ENCODE measurements at places on chromosomes 11 and 22.
A peak's percentile ranks its signal among the peaks of the same experiment; 100 is the strongest.

DNA sequence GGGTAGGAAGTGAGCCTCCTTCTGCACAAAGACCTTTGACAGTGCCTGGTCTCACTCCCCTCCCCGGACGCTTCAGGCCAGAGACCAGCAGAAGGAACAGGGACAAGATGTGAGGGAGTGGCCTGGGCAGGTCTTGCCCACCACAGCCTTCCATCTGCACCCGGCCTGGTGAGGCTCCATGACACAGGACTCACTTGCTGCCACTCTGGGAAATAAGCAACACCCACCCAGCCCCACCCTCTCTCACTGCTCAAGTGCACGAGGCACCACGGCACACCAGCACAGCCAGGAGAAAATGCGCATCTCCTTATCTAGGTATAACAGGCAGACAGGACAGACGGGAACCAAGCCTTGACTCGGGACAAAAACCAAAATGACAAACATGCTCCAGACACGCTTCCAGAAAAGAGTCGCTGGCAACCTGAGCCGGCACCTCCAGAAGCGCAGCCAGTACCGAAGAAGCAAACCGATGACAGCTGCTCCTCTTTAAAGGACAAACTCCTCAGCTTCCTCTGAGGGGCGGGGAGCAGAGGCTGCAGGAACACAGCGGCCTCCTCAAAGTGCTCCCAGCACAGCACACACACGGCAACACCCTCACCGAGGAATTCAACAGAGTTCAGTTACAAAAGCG lies 41.7 kb downstream of the BRD1 start:
- no peak for DNase-seq

DNA sequence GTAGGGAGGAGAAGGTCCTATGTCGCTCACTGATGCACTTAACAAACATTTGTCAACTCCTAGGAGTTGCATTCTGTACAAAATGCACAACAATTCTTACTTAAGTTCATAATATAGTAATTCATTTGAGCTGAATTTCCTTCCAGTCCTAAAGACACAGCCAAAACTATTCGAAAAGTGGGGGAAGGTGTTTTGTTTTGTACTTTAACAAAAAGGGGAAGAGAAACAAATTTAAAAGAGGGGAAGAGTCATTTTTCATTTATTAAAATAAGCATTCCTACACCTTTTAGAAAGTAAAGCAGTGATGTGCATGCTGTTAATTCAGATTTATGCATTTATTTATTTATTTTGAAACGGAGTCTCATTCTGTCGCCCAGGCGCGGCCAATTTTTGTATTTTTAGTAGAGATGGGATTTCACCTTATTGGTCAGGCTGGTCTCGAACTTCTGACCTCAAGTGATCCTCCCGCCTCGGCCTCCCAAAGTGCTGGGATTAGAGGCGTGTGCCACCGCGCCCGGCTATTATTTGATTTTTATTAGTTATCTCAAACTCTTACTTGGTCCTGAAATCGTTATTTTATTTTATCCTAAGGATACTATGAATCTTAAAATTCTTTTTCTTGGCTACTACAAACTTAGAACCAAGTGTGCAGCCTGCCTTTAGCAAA lies 1.1 kb upstream of the FANCF start:
- no peak for DNase-seq

DNA sequence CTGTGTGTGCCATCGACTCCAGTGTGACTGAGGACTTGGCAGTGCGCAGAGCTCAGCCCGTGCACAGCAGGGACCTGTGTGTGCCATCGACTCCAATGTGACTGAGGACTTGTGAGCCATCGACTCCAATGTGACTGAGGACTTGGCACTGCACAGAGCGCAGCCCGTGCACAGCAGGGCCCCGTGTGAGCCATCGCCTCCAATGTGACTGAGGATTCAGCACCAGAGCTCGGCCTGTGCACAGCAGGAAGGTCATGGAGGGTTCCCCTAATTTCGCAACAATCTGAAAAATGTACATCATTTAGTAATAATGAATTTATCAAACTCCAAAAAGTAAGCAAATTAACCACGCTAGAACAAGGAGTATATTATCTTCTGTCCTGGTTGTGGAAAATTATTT lies 348.3 kb upstream of the B3GAT1 start:
- no peak for DNase-seq

DNA sequence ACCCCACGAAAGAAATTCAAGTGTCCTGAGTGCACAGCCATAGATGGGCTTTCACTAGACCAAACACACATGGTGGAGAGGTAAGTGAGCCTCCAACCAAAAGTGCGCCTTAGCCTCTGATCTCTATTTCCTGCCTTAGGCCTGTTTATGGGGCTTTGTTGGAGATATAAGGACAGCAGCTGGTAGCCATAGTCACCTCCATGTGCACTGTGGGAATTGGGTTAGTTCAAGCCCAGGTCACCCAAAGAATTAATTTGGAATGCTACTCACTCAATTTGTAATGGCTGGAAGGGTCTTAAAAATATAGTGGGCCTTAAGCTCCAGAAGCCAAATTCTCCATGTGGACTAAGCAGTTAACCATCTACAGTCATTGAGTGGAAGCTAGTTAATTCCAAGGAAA lies 73.6 kb downstream of the ALX4 start:
- no peak for DNase-seq

GRCh38 chr22:19289475-19290161 lies 1.9 kb downstream of the CLTCL1 start:
- no peak for DNase-seq

- DNase-seq = no peak
These were observed 293.1 kb downstream of the KIRREL3 start for GRCh38 chr11:126707498-126707897.

DNA sequence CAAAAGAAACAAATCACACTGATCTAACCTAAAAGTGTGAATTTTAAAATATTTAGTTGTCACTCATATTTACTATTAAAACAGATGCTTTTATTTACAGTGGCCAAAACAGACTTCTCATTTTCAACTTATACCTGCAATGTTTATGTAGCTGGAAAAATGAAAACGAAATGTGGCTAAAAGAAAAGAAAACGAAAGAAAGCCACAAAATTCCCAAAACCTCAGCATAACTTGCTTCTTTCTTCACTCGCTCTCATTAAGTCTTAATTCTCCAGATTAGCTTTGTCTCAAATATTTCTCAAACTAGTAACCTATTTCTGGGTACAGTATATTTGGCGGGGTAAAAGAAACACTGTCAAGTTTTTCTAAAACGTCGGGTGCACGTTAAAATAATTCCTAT lies 693 bp downstream of the CSTF3 start:
- DNase-seq = no peak

GRCh38 chr11:98110030-98110429 lies 910.7 kb upstream of the CNTN5 start:
- no peak for DNase-seq

DNA sequence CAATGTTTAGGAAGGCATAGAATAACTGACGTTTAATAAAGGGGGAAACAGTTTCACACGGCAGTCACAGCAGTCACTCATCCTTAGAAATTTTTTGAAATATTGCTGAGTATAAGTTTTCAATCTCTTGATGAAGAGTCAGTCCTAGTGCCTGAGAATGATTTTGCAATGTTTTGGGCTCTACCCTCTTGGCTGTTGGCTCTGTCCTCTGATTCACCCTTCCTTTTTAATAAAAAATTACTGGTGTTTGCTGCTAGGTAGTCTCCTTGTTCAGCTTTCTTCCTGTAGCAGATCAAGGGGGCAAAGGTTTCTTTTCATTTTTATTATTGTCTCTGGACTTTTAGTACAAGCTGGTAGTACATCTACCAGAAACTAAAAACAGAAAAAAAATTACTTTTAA lies 194.3 kb upstream of the ANO3 start:
- no peak for DNase-seq

- peak; percentile 36 for DNase-seq
These were observed 4.3 kb downstream of the SSTR3 start for GRCh38 chr22:37207981-37208380.

DNA sequence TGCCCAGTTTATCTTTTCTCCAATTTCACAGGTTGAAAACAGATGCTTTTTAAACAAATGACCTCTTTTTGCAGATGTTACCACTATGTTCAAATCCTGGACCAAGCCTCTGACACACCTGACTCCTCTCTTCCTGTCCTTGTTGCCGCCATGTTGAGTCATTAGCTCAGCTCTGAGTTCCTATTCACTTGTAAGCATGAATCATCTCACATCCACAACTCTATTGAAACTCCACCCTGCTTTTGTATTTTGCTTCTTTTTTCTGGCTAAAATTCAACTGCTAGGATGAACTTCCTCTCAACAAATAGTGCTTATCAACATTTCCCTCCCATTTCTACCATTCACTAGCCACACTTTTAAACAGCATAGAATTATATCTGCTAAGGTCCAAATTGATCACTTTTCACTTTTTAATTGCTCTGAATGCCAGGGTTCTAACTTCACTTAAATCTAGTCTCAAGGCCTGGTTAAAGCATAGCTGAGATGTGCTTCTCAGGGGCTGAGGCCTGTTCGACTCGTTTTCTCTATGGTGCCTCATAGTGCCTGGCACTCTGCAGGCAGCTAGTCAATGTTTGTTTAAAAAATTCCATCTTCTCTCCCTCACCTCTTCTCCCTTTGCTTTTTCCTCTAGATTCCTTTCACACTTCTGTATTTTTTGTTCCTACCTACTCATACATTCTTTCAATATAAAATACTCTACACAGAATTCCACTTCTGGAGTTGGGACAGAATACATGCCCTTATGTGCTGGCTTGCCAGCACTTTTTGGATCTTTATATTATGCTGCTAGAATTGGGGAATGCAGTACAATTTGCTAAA lies 3.9 kb downstream of the JOSD1 start:
- DNase-seq = peak; percentile 17

GRCh38 chr11:74520316-74520715 lies 26.8 kb upstream of the LIPT2 start:
- DNase-seq = no peak

DNA sequence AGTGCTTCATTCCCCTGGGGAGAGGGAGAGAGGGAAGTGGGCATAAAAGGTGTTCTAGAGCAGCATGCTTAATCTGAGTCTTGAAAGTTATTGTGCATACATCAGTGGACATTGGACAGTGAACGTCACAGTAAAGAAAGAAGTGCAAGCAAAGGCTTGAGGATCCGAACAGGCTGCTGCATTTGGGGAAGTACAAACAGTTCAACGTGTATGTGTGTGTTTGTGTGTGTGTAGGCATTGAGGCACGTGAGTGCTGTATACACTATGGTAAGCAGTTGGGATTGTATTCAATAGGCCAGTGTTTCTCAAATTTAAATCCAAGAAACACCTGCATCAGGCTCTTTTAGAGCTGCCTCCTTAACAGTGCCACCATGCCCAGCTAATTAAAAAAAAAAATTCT lies 10.4 kb upstream of the EIF3M start:
- DNase-seq = no peak

GRCh38 chr11:44357711-44358110 lies 47.8 kb upstream of the ALX4 start:
- no peak for DNase-seq

- DNase-seq = no peak
These were observed 1088.2 kb downstream of the BRD1 start for GRCh38 chr22:48739348-48740085.

- DNase-seq = no peak
These were observed 252.1 kb upstream of the PITPNB start for GRCh38 chr22:28171115-28171514.

- peak; percentile 61 for DNase-seq
These were observed 113.7 kb downstream of the ETS1 start for GRCh38 chr11:128473636-128474035.

- DNase-seq = no peak
These were observed 31.7 kb upstream of the TOP3B start for GRCh38 chr22:22014285-22014659.

- DNase-seq = peak; percentile 12
These were observed 10.9 kb downstream of the OMP start for GRCh38 chr11:77113382-77114088.

DNA sequence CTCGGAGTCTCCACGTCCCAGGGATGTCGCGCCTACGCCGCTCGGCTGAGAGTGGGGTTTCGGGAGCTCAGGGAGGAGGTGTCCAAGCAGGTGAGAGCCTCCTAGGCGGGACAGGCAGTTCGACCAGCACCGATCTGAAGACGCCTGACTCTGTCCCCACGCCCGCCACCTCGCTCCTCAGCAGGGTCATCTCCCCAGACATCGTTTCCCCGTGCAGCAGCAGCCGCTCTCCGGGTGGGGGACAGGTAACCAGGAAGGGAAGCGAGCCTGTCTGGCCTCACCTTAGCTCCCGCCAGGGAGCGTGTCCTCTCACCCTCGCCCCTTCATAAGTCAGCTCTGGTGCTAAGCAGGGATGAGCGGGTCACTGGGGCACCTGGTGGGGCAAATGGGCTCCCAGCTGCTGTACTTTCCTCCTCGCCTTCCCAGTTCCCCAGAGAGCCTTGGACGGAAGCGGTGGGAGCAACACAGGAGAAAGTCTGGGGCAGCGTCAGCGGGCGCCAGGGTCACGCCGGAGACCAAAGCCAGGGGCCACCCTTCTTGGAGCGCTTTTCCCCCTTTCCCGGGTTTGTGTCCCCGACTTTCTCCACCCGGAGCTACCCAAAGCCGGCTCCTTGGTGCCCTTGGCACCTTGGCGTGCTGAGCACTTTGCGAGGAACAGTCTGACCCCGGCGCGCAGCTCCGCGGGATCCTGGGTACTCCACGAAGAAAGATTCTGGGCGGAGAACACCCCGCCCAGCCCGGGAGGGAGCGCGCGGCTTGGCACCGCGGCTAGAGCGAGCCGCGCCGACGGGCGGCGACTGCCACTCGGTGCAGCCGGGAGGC lies 1.6 kb downstream of the SPON1 start:
- DNase-seq = no peak

DNA sequence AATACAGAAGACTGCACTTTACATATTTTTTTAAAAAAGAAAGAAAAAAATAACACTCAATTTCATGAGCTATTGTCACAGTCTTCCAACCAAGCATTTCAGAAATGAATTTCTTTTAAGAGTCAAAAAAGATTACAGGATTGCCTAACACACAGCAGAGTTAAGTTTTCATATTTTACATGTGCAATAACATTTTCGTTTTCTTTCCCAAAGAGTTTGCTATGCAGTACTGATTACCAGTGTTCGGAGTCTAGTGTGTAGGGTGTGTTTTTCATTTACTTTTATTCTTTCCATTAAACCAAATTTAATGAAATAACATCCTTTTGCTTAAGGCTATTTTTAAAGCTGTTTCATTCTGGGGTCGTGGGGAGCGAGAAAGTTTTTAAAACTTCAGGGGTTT lies 53.2 kb downstream of the MN1 start:
- DNase-seq = no peak
